ENCODE measurements at places on chromosomes 11 and 22.
A peak's percentile ranks its signal among the peaks of the same experiment; 100 is the strongest.

- DNase-seq, result no peak
Observed at GRCh38 chr11:108732395-108732794, 67.5 kb downstream of the DDX10 start.

- DNase-seq, result no peak
Observed at GRCh38 chr22:23745791-23746190, 5.1 kb downstream of the ZNF70 start.

GRCh38 chr11:130418210-130418609 is 10.2 kb downstream of the ADAMTS8 start:
- DNase-seq, result no peak

DNA sequence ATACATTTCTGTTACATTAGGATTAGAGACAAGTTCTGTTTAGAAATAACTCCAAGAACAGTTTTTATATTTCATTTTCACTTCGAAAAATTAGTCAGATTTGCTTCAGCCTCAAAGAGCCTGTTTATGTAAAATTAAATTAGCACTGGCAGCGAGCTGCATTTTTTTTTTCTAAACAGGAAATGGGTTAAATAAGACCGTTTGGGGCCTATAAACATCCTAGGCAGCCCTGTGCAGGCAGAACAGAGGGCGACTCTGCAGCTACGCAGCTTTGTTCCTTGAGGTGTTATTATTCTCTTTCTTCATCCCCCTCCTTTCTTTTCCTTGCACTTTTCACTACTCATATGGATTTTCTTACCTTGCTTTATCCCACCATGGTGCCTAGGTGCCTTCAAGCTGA is 48.7 kb downstream of the CWC15 start:
- no peak for DNase-seq

DNA sequence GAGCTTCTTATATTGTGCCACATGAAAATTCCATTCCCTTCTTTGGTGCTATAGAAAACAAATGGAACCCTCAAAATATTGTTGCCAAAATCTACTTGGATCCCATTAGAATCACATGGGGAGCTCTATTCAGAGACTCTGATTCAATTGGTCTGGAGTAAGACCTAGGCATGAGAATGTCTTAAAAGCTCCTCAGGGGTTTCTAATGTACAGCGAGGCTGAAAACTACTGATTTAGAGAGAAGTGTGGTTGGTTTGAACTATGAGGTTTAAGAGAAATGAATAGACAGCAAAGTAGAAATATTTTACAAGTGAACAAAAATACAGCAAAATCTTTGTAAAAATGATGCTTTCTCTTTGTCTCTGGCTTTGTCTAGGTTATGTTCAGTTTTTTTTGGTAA is 514.7 kb downstream of the CNTN5 start:
- DNase-seq, result no peak

DNA sequence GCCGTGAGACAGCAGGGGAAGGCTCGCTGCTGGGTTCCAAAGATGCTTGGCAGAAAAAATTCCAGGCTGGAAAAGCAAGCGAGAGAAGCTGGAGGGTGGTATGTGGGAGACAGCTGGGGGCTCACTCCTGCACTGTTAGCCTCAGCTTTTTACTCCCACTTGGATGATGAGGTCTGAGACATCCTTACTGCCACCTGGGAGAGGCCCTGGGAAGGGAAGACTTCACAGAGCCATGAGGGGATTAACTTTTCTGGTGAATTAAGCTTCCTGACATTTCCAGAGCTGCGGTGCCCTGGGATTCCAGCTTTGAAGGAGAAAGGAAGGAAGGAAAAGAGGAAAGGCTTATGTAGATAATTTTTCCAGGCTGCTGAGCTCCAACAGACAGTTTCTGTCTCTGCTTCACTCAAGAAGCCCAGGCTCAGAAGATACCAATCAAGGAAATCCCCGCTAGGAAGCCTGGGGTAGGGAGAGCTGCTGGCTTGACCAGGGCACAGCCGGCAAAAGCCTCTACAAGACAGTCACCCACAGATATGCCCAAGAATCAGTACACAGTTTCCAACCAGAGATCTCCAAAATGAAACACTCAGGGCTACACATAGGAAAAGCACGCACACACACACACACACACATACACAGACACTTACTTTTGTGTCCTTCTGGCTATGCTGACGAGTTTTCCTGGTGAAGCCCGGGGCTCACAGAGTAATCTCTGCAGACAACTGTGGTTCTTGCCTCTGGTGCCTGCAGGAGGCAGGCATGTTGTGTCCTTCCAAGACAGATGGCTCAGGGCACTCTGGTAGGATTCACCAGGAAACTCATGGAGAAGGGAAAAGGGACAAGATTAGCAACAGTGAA is 907 bp downstream of the MCHR1 start:
- no peak for DNase-seq

DNA sequence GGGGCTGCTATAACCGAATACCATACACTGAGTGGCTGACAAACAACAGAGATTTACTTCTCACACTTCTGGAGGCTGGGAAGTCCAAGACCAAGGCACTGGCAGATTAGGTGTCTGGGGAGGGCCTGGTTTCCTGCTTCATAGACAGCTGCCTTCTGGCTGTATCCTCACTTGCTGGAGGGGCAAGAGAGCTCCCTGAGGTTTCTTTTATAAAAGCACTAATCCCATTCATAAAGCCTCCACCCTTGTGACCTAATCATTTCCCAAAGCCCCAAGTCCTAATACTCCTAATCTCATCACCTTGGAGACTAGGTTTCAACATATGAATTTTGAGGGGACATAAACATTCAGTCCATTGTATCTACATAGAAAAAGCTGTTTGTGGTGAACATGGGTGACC is 131.8 kb downstream of the KIRREL3 start:
- no peak for DNase-seq

DNA sequence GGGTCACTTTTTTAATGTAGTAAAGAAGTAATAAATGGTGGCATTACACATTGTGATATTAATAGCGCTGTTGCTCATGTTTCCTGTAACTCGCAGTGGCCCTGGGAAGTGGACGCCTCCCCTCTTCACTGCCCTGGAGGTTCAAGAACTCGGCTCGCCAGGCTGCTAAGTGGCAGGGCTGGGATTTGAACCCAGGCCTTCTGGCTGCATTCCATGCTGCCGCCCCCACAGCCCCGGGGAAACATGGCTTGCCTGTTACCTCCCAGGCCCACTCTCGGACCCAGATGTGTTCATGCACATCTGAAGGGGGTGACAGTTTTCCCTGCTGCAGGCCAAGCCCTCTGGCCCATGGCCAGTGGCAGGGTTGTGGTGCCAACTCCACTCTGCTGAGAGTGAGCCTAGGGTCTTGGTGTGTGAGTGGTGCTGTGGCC is 25.0 kb upstream of the MGAT3 start:
- DNase-seq, result no peak

DNA sequence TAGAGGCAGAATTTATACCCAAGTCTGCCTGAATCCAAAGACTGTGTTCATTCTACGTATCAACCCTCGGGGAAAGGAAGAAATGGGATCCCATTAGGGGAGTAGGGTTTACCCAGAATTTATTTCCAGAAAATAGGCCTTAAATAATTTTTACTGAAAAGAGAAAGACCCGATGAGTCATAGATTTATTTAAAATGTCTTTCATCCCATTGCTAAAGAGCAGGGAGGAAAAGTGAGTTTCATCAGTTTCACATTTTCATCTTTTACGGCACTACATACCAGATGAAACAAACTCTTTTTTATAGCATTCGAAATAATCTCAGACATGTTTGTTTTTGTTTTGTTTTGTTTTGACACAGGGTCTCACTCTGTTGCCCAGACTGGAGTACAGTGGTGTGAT is 31.3 kb downstream of the SLC1A2 start:
- DNase-seq, result no peak

GRCh38 chr11:100681064-100681502 is 6.0 kb upstream of the ARHGAP42 start:
- no peak for DNase-seq

- no peak for DNase-seq
Observed at GRCh38 chr22:19178065-19178656, 375 bp downstream of the SLC25A1 start.

GRCh38 chr11:117827521-117828511 is 3.3 kb upstream of the FXYD2 start:
- DNase-seq, result peak; percentile 50

DNA sequence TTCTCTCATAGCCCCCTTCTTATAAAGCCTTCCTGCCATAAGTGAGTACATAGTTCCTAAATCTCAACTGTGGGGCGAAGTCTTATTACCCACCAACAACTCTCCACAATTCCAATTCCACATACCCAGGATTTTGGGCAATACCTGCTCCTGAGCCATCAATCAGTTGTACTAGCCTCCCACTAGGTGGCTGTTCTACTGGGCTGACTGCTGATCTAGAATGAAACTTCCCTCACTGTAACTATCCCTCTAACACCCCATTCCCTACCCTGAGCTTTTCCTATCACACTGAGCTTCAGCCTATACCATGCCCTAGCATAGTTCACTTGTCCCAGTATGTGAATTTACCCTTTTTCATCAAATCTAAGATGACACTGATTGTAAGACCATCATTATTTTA is 52.5 kb downstream of the RRAS2 start:
- DNase-seq, result no peak

- no peak for DNase-seq
Observed at GRCh38 chr11:72836111-72836510, 21.9 kb downstream of the ATG16L2 start.

- no peak for DNase-seq
Observed at GRCh38 chr11:120521176-120521575, 9.6 kb downstream of the GRIK4 start.

DNA sequence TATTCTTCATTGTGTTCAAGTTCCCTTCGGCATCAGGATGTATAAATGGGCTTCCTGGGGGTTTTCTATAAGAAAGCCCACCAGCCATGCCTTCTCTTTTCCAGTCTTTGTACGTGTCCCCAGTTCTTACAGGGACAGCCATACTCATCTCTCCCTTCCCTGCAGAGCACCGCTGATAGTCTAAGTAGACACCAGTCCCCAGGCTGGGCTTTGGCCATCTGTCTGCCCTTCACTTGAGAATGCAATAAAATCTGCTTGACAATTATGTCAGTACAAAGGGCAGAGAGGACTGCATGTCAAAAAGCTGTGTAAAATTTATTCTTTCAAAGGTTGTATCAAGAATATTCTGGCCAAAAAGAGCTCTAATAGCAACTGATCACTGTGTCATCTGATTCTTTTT is 27.3 kb downstream of the NTM start:
- DNase-seq, result no peak

GRCh38 chr11:46277622-46278386 is at the start of gene CREB3L1:
Gene CREB3L1, plus strand, starts transcription at chr11:46277662. Its CDS starts 450 bp downstream, at chr11:46278112.
- DNase-seq, result no peak

GRCh38 chr11:73916435-73916834 is 34.4 kb upstream of the DNAJB13 start:
- no peak for DNase-seq

- DNase-seq, result no peak
Observed at GRCh38 chr22:42052765-42053164, 17.8 kb downstream of the NAGA start.

DNA sequence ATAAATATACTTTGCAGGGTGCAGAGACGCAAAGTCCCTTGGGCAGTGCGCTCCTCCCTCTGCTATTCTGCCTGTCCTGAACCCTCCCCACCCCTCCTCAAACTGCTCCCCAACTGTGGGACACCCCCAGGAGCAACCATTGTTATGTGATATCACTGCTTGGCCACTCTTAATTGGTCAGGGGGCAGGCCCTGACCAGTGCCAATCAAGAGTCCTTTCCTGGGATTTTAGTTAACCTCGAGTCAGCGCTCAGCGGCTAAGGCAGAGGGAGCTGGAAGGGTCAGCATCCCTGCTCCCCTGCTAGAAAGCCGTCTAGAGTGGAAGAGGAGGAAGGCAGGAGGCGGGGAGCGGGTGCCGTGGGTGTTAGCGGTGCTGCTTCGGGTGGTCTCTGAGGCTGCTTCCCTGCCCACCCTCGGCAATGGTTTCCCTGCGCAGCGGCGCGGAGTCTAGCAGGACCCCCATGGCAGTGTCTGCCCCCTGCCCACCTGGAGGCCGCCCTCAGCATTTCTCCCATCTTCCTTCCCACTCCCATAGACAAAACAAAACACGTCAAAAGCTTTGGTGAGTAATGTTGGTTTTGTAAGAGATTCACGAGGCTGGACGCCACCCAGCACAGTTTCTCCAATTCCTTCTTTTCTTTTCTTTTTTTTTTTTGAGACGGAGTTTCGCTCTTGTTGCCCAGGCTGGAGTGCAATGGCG is 38.4 kb upstream of the A4GALT start:
- no peak for DNase-seq

DNA sequence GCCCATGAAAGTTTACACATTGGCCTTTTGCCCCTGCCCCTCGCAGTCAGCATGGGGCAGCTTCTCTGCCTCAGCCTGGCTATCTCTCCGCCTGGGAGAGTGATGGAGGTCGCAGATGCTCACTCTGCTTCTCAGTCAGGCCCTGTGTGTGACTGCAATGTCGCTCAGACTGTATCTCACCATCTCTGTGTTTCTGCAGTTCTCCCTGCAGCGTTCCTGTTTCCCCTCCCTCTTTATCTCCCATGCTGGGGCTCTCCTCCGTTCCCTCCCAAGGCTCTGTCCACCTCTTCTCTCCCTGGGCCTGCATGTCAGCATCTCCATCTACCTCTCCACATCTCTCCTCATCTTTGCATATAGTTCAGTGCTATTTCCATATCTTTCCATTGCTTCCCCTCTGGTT is 38.1 kb downstream of the SLC22A12 start:
- no peak for DNase-seq

DNA sequence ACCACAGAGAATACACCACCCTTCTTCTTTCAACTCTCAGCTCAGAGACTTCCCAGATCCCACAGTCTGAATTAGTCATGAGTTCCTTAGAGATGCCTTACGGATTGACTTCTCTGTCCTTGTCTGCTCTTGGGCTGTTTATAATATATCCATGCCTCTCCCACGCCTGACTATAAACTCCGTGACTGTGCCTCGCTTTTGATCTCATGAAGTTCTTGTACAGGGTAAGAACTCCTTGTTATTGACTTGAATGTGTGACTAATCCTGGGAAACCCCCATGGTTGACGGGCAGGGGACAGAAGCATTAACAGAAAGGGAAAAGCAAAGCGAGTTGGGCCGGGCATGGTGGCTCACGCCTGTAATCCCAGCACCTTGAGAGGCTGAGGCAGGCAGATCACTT is 62.4 kb upstream of the POU2AF1 start:
- no peak for DNase-seq

- no peak for DNase-seq
Observed at GRCh38 chr11:1555713-1556153, 16.3 kb downstream of the DUSP8 start.

- no peak for DNase-seq
Observed at GRCh38 chr11:66956689-66957290, 1.4 kb downstream of the PC start.

- DNase-seq, result no peak
Observed at GRCh38 chr11:57254631-57255030, 17.6 kb upstream of the APLNR start.

All from left forelimb (tissue), 1 donor.